Aorta (tissue), 5 donors: ENCODE measurements at places on chromosomes 7 and 10.

GRCh38 chr7:68041554-68041953 lies 1044.9 kb downstream of the TYW1 start:
- H3K36me3 ChIP-seq = no peaks in the 10 kb centered on the region
- H3K4me1 ChIP-seq = no peaks in the 10 kb centered on the region
- H3K27ac ChIP-seq = no peak overlapping the region
- H3K27me3 ChIP-seq = no peaks in the 10 kb centered on the region

GRCh38 chr7:157552295-157552993 lies 215.6 kb downstream of the DNAJB6 start:
- no peak for DNase-seq
- no peaks in the 10 kb centered on the region for H3K36me3 ChIP-seq
- H3K27ac ChIP-seq = no peak overlapping the region
- H3K4me3 ChIP-seq = no peak overlapping the region
- no peaks in the 10 kb centered on the region for H3K4me1 ChIP-seq

- no peaks in the 10 kb centered on the region for H3K27me3 ChIP-seq
- peaks cover 7% of the 10 kb centered on the region for H3K36me3 ChIP-seq
- peaks cover 11% of the 10 kb centered on the region for H3K4me1 ChIP-seq
- peak; percentile 63 for DNase-seq
Measured at GRCh38 chr10:29535012-29535777, 99.6 kb downstream of the SVIL start.

- no peak overlapping the region for H3K4me3 ChIP-seq
- no peak overlapping the region for H3K27ac ChIP-seq
- DNase-seq = peak; percentile 62
- H3K36me3 ChIP-seq = peaks cover 3% of the 10 kb centered on the region
- H3K4me1 ChIP-seq = no peaks in the 10 kb centered on the region
- H3K27me3 ChIP-seq = no peaks in the 10 kb centered on the region
Measured at GRCh38 chr7:98217623-98218582, 6.7 kb downstream of the BHLHA15 start.

DNA sequence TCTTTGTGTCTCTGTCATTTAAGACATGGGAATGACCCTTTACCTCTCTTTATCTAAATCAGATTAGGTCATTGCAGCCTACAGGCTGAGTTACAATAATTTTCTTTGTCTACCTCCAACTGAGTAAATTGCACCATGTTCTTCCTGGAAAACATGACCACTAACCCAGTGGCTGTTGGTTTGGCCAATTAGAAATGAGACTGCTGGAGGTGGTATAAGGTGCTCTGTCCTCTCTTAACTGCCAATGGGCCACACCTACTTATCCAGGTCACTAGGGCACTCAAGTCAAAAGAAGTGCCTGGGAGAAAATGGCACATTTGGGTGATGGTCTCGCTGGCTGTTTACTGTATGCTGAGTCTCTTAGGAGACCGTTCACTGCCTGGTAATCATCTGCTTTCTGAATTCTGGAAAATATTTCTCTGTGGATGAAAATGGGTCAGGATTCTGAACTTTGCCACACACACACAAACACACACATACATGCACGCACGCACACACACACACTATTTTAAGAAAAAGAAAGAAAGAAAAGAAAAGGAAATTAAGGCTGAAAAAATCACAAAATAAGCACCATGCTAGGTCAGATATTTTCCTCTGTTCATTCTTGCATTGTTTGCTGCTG lies 16.4 kb downstream of the STAMBPL1 start:
- H3K36me3 ChIP-seq = no peaks in the 10 kb centered on the region
- no peak overlapping the region for H3K27ac ChIP-seq
- no peaks in the 10 kb centered on the region for H3K4me1 ChIP-seq
- DNase-seq = no peak
- H3K27me3 ChIP-seq = no peaks in the 10 kb centered on the region
- H3K4me3 ChIP-seq = no peak overlapping the region

GRCh38 chr10:17607603-17608332 lies 9.4 kb downstream of the HACD1 start:
- H3K4me3 ChIP-seq = no peak overlapping the region
- no peaks in the 10 kb centered on the region for H3K27me3 ChIP-seq
- H3K4me1 ChIP-seq = no peaks in the 10 kb centered on the region
- H3K27ac ChIP-seq = no peak overlapping the region
- H3K36me3 ChIP-seq = no peaks in the 10 kb centered on the region

- no peak overlapping the region for H3K27ac ChIP-seq
- H3K36me3 ChIP-seq = no peaks in the 10 kb centered on the region
- DNase-seq = no peak
- no peaks in the 10 kb centered on the region for H3K27me3 ChIP-seq
- no peaks in the 10 kb centered on the region for H3K4me1 ChIP-seq
- no peak overlapping the region for H3K4me3 ChIP-seq
Measured at GRCh38 chr7:13042605-13043236, 355.3 kb downstream of the ARL4A start.

GRCh38 chr10:60032723-60033122 lies 126.4 kb upstream of the CCDC6 start:
- no peaks in the 10 kb centered on the region for H3K36me3 ChIP-seq
- no peak overlapping the region for H3K4me3 ChIP-seq
- no peak overlapping the region for H3K27ac ChIP-seq
- no peaks in the 10 kb centered on the region for H3K27me3 ChIP-seq
- no peak for DNase-seq

- H3K36me3 ChIP-seq = no peaks in the 10 kb centered on the region
- H3K27ac ChIP-seq = peak overlapping the region; percentile 83
- no peaks in the 10 kb centered on the region for H3K4me1 ChIP-seq
- H3K4me3 ChIP-seq = peak overlapping the region; percentile 77
- H3K27me3 ChIP-seq = no peaks in the 10 kb centered on the region
- peak; percentile 68 for DNase-seq
Measured at GRCh38 chr7:100435401-100436304, 644 bp downstream of the PPP1R35 start.

- no peaks in the 10 kb centered on the region for H3K4me1 ChIP-seq
- no peak for DNase-seq
- no peaks in the 10 kb centered on the region for H3K36me3 ChIP-seq
- H3K4me3 ChIP-seq = no peak overlapping the region
- H3K27me3 ChIP-seq = no peaks in the 10 kb centered on the region
- no peak overlapping the region for H3K27ac ChIP-seq
Measured at GRCh38 chr7:24888653-24889052, 91.3 kb downstream of the OSBPL3 start.

DNA sequence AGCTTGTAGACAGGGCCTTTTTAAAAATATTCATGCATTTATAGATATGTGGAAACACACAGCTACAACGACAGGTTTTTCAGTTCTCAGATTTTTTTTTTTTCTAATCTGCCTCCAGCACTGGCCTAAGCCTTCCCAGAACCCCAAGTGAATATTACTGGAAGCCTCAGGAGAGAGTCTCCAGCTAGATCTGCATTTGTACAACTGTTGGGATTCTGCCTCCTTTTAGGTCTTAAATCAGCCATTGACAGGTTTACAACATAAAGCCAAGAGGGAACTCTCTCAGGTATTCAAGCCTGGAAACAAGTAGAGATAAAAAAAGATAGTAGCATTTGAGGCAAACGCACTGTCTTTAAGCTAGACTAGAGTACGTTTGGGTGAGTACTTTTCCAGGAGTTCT lies 275.8 kb downstream of the ANKRD30A start:
- H3K36me3 ChIP-seq = no peaks in the 10 kb centered on the region
- H3K27ac ChIP-seq = no peak overlapping the region
- DNase-seq = no peak
- no peaks in the 10 kb centered on the region for H3K27me3 ChIP-seq
- no peak overlapping the region for H3K4me3 ChIP-seq

- no peaks in the 10 kb centered on the region for H3K4me1 ChIP-seq
- no peak overlapping the region for H3K27ac ChIP-seq
- peaks cover 2% of the 10 kb centered on the region for H3K36me3 ChIP-seq
- H3K4me3 ChIP-seq = no peak overlapping the region
- no peaks in the 10 kb centered on the region for H3K27me3 ChIP-seq
Measured at GRCh38 chr10:75438275-75438674, 6.9 kb downstream of the LRMDA start.

- H3K4me3 ChIP-seq = no peak overlapping the region
- no peak for DNase-seq
Measured at GRCh38 chr10:62584731-62585130, 210.6 kb downstream of the ZNF365 start.

DNA sequence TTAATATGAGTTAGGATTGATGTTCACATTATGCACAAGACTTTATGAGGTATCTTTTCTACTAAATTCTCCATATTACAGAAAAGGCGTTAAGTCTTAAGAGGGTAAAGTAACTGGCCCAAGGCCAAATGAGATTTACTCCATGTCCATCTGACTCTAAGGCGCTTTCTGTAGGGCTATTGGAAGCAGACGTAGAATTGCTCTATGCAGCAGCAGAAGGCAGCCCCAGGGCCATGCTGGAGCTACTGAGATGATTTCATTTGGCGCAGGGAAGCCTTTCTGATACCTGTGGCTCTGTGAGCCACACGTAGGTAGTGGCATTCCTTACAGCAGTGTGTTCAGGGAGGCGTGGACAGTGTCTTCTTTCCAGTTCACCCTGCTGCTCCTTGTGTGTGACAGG lies 133.1 kb downstream of the SH2D4B start:
- H3K4me1 ChIP-seq = no peaks in the 10 kb centered on the region
- H3K36me3 ChIP-seq = no peaks in the 10 kb centered on the region
- no peak overlapping the region for H3K4me3 ChIP-seq
- no peak for DNase-seq

- H3K4me1 ChIP-seq = no peaks in the 10 kb centered on the region
- no peak overlapping the region for H3K27ac ChIP-seq
- H3K27me3 ChIP-seq = no peaks in the 10 kb centered on the region
- no peaks in the 10 kb centered on the region for H3K36me3 ChIP-seq
Measured at GRCh38 chr10:112360308-112361270, 13.3 kb upstream of the ACSL5 start.

DNA sequence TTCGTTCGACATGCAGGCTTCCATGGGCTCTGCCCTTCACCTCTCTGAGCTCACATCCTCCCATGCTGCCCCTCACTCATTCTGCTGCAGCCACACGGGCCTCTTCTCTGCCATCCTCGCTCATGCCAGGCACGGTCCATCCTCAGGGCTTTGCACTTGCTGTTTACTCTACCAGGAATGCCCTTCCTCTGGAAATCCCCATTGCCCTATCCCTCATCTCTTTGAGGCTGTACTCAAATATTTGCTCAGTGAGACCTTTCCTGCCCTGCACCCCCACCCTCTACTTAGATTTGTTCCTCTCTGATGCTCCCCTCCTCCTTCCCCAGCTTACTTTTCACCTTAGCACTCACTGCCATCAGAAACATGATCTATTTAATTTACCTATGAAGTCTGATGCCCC lies 107.0 kb upstream of the ZNF716 start:
- H3K27me3 ChIP-seq = no peaks in the 10 kb centered on the region
- DNase-seq = no peak
- no peaks in the 10 kb centered on the region for H3K36me3 ChIP-seq

DNA sequence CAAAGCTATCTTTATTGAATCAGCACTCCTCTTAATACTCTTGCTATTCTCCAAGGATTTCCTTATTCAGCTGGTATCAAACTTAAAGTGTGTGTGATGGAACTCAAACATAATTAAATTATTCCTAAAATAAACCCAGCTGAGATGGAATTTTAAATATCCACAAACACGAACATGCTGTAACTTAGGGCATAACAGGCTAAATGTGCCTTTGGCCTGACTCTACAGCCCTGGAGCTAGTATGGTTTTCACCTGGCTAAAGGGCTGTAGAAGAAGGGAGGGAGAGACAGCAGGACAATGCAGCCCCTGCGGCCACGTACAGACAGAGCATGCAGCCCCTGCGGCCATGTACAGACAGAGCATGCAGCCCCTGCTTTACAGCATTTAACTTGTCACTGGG lies 34.0 kb downstream of the ESYT2 start:
- peaks cover 2% of the 10 kb centered on the region for H3K4me1 ChIP-seq
- H3K27me3 ChIP-seq = no peaks in the 10 kb centered on the region
- H3K36me3 ChIP-seq = peaks cover 15% of the 10 kb centered on the region
- H3K4me3 ChIP-seq = no peak overlapping the region

DNA sequence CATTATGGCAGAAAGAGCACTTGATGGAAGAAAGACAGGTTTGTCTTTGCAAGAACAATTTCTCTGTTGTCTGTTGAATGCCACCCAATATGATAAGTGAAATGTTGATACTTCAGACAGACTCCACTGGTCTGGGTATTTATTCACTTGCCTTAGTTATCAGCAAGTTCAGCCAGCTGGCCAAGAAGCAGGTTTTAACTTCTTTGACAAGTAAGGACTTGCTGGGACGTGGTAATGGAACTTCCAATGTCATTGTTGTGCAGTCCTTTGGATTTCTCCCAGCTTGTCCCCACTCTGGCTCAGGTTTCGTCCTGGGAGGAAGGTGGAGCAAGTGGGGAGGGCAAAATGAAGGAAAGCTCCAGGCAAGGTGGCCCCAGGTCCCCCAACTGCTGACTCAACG lies 497.4 kb downstream of the RPS24 start:
- H3K4me1 ChIP-seq = no peaks in the 10 kb centered on the region
- no peak overlapping the region for H3K4me3 ChIP-seq
- H3K27me3 ChIP-seq = no peaks in the 10 kb centered on the region
- no peak overlapping the region for H3K27ac ChIP-seq

DNA sequence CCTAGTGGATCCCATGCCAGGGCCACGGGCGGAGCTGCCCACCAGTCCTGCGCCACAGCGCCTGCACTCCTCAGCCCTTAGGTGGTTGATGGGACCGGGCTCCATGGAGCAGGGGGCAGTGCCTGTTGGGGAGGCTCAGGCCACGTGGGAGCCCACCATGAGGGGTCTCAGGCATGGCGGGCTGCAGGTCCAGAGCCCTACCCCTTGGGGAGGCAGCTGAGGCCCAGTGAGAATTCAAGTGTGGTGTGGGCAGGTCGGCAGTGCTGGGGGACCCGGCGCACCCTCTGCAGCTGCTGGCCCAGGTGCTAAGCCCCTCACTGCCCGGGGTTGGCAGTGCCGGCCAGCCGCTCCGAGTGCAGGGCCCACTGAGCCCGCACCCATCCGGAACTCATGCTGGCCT lies 139.8 kb upstream of the LYZL2 start:
- no peaks in the 10 kb centered on the region for H3K36me3 ChIP-seq
- no peaks in the 10 kb centered on the region for H3K27me3 ChIP-seq
- no peaks in the 10 kb centered on the region for H3K4me1 ChIP-seq
- no peak overlapping the region for H3K27ac ChIP-seq

DNA sequence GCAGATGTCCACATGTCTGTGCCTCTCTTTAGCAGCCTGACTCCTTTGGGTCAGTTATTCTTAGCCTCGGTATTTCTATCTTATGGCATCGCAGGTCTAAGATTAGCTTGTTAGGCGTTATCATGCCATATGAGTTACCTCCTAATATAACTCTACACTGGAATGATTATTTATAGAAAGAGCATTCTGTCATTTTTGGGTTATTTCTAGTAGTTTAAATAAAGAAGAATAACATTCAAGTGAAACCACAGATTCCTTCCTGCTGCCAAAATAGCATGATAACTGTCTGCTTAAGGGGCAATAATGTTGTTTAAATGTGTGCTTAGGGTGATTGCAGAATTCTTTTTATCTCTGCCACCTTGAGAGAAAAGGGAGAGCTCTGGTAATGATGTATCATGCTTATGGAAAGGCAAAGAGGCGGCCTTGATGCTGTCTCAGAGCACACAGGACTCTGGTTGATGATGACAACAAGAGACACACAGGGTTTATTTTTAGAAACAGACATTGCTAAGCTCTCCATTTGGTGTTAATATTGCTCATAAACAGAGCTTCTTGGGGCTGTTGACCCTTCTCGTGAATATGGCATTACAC lies 10.4 kb downstream of the HDAC9 start:
- H3K4me3 ChIP-seq = no peak overlapping the region
- no peaks in the 10 kb centered on the region for H3K36me3 ChIP-seq
- no peaks in the 10 kb centered on the region for H3K4me1 ChIP-seq
- no peak for DNase-seq
